ENCODE measurements at places on chromosomes 2 and 18. TPM values are rescaled to one million over a fixed set of nuclear protein-coding genes. Genes with fewer than 3 reads are reported as not detected.

DNA sequence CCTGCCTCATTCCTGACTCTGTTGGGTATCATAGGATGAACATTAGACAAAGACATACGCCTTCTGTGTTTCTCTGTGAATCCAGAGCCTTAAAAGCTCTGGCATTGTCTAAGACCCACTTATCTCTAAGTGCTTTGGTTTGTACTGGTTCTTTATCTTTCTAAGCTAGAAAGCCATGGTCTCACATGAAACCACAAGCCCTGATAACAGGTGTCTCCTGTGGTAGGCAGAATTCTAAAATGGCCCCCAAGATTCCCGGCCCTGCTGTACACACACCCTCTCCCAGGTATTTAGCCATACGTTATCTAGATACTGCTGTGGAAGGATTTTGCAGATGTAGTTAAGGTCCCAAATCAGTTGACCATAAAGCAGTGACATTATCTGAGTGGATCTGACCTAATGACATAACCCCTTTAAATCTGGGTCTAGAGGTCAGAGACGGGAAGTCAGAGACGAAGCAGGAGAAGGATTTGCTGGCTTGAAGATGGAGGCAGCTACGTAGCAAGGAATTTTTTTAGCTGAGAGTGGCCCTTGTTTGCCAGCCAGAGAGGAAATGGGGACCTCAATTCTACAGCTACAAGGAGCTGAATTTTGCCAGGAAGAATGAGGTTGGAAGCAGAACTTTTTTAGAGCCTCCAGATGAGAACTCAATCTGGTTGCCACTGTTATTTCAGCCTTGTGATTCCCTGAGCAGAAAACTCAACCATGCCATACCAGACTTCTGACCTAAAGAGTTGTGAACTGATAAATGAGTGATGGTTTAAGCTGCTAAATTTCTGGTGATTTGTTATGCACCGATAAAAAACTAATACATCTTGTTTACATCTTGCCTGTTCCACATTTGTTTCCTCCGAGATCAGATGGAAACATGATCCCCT lies 186.7 kb downstream of the CAMKMT start:
- no peak for DNase-seq

DNA sequence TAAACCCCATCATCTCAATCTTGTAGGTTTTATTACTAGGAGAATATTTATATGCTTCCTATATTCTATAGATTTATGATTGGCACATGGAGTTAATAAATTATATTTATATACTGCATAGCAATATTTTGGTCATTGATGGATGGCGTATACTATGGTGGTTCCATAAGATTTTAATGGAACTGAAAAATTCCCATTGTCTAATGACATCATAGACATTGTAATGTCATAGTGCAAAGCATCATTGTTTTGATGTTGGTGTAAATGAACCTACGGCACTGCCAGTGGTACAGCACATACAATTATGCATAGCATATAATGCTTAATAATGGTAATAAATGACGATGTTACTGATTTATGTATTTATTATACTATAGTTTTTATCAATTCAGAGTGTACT lies 1135.9 kb downstream of the CNTNAP5 start:
- no peak for DNase-seq

DNA sequence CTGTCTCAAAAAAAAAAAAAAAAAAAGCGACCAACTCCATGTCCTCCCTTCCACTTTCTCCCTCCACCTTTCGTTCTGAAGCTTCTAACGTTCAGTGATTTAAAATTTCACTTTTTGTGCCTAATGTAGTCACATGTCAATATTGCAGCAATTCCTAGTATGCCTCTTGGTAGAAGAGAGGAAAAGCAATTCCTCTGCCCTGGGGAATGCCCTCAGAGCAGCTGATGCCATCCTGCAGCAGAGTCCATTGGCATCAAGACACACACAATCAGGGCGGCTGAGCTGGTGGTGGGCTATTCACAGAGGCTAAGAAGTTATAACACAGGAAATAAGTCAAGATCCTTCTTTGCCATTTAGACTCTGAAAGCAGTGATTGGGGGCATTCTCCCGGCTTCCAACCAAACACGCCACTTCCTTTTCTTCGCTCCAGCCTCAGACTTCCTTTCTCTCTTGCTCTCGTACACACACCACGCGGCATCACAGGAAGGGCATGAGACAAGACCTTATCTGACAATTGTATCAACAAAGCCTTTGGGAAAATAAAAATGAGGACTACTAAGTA lies 71.9 kb downstream of the MOGAT1 start:
- DNase-seq, result no peak

DNA sequence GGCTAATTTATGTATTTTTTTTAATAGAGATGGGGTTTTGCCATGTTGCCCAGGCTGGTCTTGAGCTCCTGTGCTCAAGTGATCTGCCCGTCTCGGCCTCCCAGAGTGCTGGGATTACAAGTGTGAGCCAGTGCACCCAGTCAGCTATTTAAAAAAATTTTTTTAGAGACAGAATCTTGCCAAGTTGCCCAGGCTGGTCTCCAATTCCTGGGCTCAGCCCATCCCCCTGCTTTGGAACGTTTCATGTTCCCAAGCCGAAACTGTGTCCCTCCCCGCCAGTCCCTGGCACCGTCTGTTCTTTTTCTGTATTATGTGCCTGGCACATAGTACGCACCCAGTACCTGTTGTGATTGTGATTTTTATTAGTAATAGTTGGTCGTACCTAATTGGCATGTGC lies 63.1 kb upstream of the MGAT5 start:
- DNase-seq, result no peak

GRCh38 chr2:68806511-68807109 lies 64.6 kb downstream of the BMP10 start:
- DNase-seq, result peak; percentile 86

Gene SGPP2
- total RNA-seq, result 47.4 TPM

Gene C1QL2
- total RNA-seq, result not detected

GRCh38 chr18:25675123-25675850 lies 323.3 kb upstream of the ZNF521 start:
- DNase-seq, result no peak

Gene SH2D6
- total RNA-seq, result 0.84 TPM

Gene SERPINB3
- 0.28 TPM for total RNA-seq

DNA sequence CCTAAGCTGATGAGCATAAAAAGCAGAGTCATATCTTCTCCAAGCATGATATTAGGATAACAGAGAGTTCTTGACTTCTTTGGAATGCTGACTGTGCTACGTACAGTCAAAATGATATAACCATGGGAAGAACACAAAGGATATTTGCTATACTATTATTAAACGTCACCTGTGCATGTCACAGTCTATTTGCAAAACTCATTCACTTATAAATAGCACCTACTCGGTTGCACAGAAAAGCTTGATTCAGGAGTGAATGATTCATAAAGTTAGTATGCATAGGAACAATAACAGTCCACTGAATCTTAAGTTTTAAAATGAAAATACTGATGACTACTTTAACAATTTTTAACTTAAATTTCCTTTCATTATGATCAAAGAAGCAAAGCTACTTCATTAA lies 83.3 kb downstream of the SP3 start:
- DNase-seq, result no peak

Gene CFC1
- not detected for total RNA-seq

GRCh38 chr2:194566907-194567660 lies 1089.9 kb upstream of the SLC39A10 start:
- no peak for DNase-seq

GRCh38 chr2:32910883-32911598 lies 35.7 kb upstream of the LTBP1 start:
- DNase-seq, result no peak

Gene C2orf66
- total RNA-seq, result 0.98 TPM

DNA sequence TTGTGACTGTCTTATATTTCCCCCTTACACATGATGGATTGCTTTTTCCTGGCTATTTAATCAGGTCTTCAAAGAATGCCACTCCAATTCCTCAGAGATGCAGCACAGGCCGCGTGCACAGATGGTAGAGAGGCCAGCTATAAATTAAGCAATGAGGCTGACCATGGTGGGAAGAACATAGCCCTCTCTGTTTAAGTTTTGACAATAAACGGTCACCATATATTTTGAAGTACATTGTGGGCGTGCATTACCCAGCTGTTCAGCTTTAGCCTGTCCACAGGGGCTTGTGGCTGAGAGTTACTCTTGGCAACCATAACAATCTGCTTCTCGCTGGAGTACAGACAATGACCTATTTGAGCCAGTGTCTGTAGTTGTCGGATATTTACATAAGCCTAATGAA lies 730.8 kb downstream of the DCC start:
- no peak for DNase-seq

Gene MAP4K3
- total RNA-seq, result 30.2 TPM

- DNase-seq, result peak; percentile 11
Measured at GRCh38 chr2:79511320-79511951, 1.4 kb upstream of the CTNNA2 start.

DNA sequence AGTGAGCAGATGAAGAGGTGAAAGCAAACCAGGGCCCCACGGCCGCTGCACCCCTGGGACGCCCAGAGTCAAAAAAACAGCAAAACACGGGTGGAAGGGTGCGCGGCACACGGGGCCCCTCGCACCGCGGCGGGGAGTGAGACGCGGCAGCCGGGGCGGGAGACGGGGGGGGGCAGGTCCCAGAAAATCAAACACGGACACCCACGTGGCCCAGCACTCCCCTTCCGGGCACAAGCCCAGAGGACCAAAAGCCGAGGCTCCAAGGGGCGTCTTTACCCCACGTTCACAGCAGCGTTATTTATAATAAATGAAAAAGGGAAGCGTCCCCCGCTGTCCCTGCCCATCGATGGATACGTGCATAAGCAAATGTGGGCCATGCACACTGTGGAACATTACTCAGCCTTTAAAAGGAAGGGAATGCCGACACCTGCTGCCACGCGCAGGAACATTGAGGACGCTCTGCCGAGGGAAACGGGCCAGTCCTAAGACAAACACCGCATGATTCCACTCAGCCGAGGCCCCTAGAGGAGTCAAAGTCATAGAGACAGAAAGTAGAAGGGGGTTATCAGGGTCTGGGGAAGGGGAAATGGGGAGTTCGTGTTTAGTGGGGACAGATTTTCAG lies 677 bp upstream of the COPS9 start:
- no peak for DNase-seq

Gene PAX8
- 2.4 TPM for total RNA-seq

DNA sequence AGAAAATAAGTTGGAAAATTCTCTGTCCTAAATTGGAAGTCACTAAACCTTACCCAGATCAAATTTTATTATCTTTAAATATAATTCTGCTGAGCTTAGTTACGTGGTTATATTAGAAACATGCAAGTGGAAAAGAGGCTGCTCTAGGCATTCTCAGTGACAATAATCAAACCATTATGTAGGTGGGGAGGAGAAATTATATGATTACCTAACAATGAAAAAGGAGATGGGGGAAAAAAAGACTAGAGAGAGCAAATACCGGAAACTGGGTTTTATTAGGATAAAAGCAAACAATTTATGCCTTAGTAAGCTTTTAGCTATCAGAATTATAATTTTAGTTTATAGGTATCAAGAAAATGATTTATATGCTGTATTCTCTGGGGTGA lies 53.2 kb downstream of the PHLPP1 start:
- no peak for DNase-seq

- DNase-seq, result peak; percentile 41
Measured at GRCh38 chr2:216316743-216317142, 55.5 kb downstream of the MARCHF4 start.
